KG1 (cell line): ENCODE measurements at places on chromosomes 12 and 14.

GRCh38 chr12:71128191-71128788, 29.5 kb downstream of the TSPAN8 start:
- no peak for DNase-seq

DNA sequence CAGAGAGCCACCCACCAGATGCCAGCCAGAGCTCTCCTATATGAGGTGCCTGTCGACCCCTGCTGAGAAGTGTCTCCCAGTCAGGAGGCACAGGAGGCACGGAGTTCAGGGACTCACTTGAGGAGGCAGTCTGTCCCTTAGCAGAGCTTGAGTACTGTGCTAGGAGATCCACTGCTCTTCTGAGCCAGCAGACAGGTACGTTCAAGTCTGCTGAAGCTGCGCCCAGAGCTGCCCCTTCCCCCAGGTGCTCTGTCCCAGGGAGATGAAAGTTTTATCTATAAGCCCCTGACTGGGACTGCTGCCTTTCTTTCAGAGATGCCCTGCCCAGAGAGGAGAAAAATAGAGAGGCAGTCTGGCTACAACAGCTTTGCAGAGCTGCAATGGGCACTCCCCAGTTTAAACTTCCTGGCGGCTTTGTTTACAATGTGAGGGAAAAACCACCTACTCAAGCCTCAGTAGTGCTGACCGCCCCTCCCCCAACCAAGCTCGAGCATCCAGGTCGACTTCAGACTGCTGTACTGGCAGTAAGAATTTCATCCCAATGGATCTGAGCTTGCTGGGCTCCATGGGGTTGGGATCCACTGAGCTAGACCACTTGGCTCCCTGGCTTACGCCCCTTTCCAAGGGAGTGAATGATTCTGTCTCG, 146.7 kb upstream of the USP15 start:
- DNase-seq: no peak

DNA sequence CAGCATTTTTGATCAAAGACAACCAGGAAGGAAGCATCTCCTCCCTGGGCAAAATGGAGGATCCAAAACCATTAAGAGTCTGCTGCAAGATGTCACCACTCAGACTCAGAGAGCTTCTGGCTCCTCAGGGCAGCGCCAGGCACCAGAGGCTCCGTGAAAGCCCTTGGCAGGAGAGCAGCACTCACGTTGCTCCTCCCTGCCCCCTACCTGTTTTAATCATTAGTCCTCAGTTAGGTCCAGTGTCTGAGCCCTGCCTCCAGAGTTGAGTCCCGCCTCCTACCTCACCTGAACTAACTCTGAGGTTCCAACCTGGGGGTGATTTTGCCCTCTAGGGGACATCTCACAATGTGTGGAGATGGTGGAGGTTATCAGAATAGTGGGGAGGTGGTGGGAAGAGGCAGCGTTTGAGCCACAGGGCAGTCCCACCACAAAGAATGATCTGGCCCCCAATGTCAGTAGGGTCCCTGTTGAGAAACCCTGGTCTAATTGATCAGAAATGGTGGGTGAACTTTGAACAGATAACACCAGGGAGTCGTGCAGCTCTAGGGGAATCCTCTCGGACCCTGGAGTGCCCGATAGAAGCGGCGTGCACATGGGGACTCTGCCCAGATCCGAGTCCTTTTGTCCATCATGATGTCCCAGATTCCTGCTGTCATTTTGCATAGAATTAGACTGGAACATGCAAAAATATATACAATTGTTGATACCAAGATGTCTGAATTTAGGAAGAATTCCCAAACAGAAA, 156.7 kb upstream of the DIO3 start:
- no peak for DNase-seq

DNA sequence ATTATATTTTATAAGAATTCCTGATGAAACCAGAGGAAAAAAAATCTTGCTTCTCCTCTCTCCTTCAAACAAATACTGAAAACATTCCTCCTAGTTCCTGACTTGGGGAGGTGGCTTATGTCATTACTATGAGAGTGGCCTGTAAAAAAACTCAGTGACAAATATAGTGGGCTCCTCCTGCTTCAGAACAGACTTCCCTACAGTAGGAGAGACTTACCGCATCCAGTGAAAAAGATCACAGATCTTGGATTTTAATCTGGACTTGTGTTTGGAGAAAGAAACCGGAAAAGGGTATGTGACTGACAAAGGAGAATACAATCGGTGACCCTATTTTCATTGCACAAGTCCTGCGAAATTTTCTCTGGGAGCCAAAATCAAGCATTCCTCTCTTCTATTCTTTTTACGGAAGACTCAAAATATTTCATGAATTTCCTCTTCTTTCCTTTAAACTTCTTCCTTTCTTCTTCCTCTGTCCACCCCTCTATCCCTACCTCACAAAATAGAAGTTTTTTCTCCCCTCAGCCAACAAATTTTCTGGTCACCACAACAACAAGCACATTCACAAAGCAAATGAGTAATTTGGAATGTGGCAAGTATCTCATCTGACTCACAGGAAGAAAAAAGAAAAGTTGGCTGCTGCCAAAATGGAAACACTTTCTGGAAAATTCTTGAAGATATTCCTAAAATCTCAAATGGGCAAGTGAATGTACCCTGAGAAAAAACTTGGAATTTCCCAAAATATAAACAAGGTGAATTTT, 185.1 kb upstream of the CDKN3 start:
- DNase-seq: no peak

GRCh38 chr12:5176036-5176435, 132.4 kb downstream of the KCNA5 start:
- no peak for DNase-seq

DNA sequence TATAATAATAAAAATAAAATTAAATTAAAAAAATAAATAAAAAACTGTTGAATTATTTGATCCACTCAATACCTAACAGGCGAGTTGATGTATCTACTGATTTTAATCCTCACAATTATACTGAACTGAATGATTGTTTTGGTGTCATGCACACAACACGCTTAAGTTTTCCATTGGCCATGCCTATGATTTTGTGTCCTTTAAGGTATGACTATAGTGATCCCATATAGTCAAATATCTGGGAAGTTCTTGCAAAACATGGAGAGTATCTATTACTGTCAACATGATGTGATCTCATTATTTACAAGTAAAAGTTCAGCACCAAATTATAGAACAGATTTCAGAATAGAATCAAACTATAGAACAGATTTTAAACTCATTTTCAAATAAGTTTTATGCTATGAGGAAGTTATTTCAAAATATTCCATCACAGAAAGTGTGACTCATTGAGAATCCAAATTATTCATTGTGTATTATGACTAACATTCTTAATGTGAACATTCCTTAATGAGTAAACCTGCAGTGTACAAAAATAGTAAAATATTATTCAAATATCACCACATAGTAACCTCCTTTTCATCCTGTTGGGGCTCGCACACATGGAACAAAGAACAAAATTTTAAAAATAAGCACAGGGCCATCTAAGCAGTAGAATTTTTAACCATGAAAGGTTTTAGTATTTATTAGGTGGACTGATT, 190.4 kb downstream of the SLC25A21 start:
- DNase-seq: no peak

DNA sequence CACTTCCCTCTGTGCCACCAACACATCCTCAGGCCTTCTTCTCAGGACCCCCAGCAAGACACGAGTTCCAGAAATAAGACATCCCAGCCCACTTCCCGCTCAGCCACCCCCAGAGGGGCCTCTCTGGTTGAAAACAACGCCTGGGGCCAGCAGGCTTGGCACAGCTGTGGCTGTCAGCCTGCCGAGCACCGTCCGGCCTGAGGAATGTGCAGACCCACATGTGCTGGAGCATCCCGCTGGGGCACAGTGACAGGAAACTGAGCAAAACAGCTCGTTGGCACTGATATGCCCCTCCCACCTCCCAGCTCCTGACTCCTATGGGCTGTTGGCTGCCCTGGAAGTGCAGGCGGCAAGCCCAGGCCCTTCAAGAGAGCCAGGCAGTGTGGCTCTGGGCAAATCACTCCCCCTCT, 1.4 kb downstream of the SYNE3 start:
- no peak for DNase-seq

- DNase-seq: no peak
Measured at GRCh38 chr14:54395716-54396115, 1.1 kb upstream of the CDKN3 start.

GRCh38 chr12:105393587-105393986, 63.1 kb downstream of the C12orf75 start:
- DNase-seq: no peak

- DNase-seq: no peak
Measured at GRCh38 chr12:113062502-113063395, 6.2 kb downstream of the DTX1 start.

GRCh38 chr12:113485330-113485729, 13.7 kb upstream of the LHX5 start:
- no peak for DNase-seq

GRCh38 chr12:131477613-131478012, 233.3 kb upstream of the SFSWAP start:
- DNase-seq: no peak
